ENCODE measurements at places on chromosomes 1 and 21. TPM values are rescaled to one million over a fixed set of nuclear protein-coding genes. Genes with fewer than 3 reads are reported as not detected.

- peak; percentile 78 for DNase-seq
Measured at GRCh38 chr1:24199291-24199900, 12.3 kb upstream of the IFNLR1 start.

DNA sequence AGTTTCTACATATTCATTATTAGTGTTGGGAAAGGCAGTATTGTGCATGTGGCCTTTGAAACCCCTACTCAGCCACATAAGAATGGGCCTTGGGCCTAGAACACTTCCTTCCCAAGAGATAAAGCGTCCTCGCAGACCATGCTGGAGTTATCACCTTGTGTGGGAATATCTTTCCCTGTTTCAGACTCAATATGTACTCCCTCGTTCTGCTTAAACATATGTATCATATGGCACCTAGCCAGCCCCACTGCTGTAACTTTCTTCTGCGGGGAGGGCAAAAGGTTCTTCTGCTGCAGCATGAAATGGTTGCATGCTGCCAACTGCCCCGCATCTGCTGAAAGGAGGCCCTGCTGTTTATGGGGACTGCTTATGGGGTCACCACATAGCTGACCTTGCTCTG lies 92.0 kb downstream of the CRB1 start:
- DNase-seq, result no peak

LGALS8 gene
- 35.3 TPM for total RNA-seq

DNA sequence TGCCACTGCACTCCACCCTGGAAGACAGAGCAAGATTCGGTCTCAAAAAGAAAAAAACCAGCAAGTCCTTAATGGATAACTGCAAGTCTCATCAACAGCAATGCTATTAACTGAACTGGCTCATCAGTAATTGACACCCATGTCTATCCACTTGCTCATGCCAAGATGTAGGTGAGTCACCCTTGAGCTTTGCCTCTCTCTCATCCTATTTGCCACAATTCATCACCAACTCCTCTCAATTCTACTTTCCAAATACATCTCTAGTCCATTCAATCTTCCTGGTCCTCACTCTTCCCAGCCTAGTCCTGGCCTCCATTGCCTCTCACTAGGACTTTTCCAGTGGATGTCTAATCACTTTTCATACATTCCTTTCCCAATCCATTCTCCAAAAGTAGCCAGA lies 103.7 kb upstream of the PRMT6 start:
- no peak for DNase-seq

DNA sequence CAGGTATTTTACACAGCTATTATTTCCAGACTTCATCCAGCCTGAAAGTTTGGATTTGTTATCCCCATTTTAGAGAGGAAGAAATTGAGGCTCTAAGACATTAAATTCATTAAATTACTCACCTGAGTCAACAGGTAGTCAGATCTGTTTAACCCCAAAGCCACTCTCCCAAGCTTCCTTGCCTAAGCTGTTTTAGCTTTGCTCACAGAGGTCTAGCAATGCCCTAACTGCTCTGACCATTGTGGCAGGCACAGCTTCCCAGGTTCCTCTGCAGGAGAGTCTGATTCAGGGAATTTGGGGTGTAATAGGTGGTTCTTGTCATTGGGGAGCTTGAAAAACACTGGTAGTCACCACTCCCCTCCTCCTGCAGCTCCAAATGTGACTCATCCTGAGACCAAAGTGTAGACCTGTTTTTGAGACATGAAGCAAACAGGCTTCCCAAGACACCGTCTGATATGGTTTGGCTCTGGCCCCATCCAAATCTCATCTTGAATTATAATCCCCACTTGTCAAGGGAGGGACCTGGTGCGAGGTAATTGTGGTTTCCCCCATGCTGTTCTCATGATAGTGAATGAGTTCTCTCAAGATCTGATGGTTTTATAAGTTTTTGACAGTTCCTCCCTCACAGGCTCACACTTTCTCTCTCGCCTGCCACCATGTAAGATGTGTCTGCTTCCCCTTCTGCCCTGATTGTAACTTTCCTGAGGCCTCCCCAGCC lies 142.8 kb upstream of the DNAH14 start:
- no peak for DNase-seq

GRCh38 chr1:216458812-216459211 lies 35.6 kb upstream of the USH2A start:
- DNase-seq, result no peak

ADORA3 gene
- total RNA-seq, result not detected

DNA sequence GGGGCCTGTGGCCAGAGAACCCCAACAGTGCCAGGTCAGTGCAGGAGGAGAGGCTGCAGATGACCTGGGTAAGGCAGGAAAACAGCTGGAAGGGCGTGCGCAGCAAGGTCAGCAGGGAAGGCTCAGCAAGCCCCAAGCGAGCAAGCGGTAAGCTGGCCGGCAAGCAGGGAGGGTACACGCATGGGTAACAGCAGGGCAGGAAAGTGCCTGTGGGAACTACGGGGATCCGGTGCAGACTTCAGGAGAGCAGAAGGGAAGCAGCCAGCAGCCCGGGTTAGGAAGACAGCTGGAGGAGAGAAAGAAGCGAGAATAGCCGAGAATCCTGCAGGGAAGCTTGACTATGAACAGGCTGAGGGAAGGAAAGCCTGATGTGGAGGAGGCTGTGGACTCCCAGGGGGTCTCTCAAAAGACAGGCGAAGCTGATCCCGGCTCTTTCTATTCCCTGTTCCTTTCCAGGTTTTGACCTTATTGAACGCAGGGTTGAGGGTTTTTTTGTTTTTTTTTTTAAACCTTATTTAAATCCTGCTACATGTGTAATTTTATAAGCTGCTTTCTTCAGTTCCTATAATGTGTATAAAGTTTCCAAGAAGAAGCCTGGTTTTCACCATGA lies 20.9 kb downstream of the UMODL1 start:
- DNase-seq, result no peak

GRCh38 chr1:183233113-183233512 lies 47.0 kb downstream of the LAMC2 start:
- DNase-seq, result no peak

HSD3B1 gene
- not detected for total RNA-seq

GRCh38 chr1:156465747-156466365 lies 34.7 kb downstream of the MEF2D start:
- DNase-seq, result no peak

- DNase-seq, result no peak
Measured at GRCh38 chr1:10940838-10941237, 71.6 kb upstream of the TARDBP start.

DNA sequence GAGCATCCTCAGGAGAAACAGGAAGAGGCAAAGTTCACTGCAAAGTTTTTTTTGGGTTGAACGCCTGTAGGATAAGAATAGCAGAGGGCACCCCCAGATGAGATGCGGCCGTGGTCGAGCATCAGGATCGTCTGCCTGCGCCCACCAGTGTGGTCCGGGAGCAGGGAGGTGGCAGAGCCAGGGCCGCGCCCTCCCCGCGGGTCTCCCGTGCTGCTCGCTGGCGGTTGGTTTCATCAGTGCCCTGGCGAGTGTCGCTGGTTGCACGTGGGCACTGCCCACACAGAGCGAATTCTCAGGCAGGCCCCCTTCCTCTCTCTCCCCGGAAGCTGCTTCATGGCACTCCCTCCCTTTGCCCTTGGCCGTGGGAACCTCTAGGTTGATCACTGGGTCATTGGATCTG lies 120.0 kb downstream of the PCBP3 start:
- DNase-seq, result peak; percentile 36

DNA sequence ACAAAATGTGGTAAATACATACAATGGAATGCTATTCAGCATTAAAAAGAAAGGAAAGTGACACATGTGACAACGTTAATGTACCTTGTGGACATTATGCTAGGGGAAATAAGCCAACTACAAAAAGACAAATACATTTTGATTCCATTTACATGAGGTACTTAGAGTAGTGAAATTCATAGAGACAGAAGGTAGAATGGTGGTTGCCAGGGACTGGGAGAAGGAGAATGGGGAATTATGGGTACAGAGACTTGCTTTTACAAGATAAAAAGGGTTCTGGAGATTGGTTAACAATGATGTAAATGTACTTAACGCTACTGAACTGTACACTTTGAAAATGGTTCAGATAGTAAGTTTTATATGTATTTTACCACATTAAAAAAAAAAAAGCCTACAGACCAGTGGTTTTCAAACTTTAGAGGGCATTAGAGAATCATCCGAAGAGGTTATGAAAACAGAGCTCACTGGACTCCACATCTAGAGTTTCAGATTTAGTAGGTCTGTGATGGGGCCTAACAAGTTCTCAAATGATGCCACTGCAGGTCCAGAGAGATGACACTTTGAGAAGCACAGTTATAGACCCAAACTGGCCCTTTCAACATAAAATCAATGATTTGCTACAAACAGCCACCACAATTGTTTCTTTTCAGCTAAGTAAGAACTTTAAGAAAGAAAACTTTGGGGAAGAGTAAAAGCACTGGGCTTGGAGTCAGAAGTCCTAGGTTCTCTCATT lies 9.6 kb upstream of the ADCY10 start:
- no peak for DNase-seq

DNA sequence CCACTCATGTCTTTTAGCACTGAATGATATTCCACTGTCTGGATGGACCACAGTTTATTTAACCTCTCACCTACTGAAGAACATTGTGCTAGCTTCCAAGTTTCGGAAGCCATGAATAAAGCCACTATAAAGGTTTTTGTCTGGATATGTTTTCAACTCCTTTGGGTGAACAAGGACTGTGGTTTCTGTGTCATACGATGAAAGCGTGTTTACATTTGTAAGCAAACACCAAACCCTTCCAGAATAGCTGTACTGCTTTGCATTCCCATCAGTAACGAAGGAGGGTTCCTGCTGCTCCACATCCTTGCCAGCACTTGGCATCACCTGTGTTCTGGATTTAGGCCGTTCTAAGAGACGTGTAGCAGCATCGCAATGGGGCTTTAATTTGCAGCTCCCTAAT lies 10.7 kb upstream of the ARHGEF16 start:
- no peak for DNase-seq

- DNase-seq, result peak; percentile 66
Measured at GRCh38 chr1:10962483-10962882, 50.0 kb upstream of the TARDBP start.

- DNase-seq, result no peak
Measured at GRCh38 chr21:25054689-25055088, 552.6 kb downstream of the MRPL39 start.

DNA sequence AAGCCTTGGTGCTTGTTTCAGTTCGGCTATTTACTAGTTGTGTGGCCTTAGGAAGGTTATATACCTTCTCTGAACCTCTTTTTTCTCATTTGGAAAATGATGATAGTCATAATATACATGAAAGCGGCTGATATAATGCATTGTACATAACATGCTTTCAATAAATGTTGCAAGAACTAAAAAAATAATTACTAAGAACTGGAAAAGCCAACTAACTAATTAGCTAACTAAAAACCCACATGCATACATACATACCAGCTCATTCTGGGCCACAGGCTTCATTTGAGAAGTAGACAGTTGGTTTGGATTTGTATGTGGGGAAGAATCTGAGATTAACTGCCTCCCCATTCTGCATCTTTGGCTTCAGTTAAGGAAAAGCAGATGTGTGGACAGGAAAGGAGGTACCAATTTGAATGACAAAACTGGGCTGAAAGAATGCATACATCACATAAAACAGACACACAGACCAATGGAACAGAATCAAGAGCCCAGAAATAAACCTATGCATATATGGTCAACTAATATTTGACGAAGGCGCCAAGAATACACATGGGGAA lies 217.9 kb downstream of the TM2D1 start:
- no peak for DNase-seq

DNA sequence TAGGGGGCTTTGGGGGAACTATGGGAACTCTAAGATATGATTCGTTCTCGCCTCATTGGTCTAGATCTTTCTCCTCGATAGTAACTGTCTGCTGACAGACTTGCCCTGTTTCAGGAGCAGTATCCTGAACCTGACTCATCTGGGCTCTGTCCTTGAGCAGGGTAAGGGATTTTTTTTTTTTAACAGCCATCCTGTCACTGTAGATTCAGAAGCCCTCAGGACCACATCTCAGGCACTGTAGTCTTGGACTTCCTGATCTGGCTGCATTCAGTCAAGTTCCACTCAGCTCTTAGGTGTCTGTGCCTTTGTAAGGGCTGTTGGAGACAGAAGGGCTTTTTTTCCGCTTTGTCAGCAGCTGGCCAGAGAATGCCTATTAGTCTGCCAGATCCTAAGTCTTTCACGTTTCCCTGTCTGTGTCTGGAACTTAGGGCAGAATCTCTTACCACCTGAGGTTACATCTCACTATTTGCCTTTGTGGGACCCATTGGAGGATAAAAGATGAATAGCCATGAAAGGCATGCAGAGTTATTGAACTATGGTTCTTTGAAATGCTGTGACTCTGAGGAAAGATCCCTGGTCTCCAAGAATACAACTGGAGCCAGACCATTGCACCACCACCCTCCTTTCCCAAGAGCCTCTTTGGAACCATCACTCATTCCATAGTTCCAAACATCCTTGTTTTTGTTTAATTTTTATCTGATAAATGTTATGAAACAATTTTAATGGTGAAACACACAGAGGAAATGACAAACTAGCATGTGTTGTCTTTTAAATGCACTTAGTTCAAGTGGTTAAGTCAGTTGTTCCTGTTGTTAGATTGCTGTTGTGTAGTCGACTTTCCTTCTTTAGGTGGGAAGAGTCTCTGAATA lies 49.7 kb upstream of the MACF1 start:
- no peak for DNase-seq

- no peak for DNase-seq
Measured at GRCh38 chr1:198696211-198696610, 57.4 kb downstream of the PTPRC start.

DNA sequence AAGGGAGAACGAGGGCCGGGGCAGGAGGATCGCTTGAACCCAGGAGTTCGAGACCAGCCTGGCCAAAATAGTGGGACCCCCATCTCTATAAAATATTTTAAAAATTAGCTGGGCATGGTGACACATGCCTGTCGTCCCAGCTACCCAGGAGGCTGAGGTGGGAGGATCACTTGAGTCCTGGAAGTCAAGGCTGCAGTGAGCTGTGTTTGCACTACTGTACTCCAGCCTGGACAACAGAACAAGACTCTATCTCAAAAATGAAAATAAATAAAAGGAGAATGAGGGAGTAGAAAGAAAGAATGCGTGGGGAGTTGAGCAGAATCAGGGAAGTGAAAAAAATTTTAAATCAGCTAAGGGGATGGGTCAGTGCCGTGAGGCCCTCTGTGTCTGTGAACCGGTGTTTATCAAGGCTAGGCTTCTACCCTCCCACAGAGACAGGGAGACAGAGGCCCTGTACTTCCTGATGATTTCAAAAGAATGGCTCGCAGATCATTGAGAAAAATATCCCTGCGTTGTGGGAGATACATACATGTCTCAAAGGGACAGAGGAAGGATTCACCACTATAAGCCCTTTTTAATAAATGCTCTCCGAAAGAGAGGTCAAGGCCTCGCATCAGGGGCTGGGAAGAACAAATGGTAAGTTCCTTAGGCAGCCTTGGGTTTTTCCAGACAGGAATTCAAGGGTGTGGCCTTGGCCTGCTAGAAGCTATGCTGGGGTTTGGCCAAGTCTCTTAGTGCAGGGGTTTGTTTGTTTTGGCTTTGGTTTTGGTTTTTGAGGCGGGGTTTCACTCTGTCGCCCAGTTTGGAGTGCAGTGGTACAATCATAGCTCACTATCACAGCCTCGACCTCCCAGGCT lies 20.7 kb downstream of the IL10RB start:
- no peak for DNase-seq

DNA sequence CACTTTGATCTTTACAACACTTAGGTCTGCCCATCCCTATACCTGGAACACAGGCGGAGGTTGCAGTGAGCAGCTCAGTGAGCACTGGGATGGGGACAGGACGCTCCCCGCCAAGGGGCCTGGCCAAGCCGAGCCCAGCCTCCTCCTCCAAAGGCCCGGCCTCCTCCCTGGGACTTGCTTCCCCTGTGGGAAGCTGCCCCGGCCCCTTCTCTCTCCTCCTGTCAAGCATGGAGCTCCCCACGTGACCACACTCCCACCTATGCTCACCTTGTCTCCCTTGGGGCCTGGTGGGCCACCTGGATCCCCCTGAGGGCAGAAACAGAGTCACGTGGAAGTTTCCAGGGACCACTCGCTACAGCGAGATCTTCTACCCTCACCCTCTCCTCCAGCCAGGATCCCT lies 12.9 kb downstream of the COL16A1 start:
- no peak for DNase-seq

S100A8 gene
- not detected for total RNA-seq
